ENCODE measurements at places on chromosomes 11 and 22.

DNA sequence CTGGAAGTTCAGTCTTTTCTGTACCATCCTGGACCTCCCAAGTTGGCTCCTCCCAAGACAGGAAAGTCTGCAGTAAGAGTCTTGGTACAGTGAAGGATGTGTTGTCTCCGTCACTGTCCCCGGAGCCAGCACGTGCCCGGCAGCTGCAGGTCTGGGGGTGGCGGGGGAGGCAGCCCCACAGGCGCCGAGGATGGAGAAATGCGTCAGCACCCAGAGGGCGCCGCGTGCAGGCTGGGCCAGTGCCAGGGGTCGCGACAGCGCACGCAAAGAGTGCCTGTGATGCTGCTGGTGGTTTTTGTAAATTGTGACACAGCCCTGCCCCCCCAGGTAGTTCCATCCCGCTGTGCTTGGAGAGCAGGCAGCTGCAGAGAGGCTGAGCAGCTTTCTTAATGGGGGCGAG is 1200.5 kb downstream of the BRD1 start:
- DNase-seq = no peak

DNA sequence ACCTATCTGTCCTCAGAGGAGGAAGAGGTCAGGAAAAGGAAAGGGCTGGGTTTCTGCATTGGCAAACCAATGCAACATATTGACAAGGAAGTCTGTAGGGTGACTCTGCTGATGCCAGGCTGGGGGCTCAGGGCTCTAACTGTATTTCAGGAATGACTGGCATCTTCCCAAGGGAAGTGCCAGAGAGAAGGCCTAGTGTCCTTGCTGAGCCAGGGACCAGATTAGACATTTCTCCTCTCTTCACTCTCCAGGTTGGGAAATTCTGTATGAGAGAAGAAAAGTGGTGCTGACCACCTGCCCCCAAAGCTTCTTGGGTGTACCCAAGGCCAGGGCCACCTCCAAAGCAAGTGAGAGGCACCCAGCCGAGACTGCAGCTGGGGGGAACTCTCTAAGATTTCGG is 27.2 kb downstream of the GRIK4 start:
- DNase-seq = no peak

- no peak for DNase-seq
Observed at GRCh38 chr11:94536386-94536785, 7.3 kb upstream of the FUT4 start.

DNA sequence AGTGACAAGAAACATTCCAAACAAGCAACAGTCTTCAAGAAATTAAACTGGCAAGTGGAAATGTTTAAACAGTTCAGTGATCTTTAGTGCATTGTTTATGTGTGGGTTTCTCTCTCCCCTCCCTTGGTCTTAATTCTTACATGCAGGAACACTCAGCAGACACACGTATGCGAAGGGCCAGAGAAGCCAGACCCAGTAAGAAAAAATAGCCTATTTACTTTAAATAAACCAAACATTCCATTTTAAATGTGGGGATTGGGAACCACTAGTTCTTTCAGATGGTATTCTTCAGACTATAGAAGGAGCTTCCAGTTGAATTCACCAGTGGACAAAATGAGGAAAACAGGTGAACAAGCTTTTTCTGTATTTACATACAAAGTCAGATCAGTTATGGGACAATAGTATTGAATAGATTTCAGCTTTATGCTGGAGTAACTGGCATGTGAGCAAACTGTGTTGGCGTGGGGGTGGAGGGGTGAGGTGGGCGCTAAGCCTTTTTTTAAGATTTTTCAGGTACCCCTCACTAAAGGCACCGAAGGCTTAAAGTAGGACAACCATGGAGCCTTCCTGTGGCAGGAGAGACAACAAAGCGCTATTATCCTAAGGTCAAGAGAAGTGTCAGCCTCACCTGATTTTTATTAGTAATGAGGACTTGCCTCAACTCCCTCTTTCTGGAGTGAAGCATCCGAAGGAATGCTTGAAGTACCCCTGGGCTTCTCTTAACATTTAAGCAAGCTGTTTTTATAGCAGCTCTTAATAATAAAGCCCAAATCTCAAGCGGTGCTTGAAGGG is 6.0 kb downstream of the MALAT1 start:
- no peak for DNase-seq

- no peak for DNase-seq
Observed at GRCh38 chr11:72162891-72163492, 27.5 kb downstream of the FOLR3 start.

DNA sequence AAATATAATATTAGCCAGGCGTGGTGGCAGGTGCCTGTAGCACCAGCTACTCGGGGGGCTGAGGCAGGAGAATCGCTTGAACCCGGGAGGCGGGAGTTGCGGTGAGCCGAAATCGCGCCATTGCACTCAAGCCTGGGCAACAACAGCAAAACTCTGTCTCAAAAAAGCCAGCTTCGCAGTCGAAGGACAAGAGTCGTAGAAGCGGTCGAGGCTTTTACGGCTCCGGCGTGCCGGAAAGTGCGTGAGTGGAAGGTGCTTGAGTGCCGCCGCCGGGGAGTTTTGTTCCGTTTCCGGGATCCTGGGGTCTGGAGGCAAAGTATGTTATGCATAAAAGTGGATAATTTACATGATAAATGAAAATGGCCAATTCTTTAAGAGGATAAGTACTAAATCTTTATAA is 43.6 kb downstream of the SYN3 start:
- DNase-seq = no peak

DNA sequence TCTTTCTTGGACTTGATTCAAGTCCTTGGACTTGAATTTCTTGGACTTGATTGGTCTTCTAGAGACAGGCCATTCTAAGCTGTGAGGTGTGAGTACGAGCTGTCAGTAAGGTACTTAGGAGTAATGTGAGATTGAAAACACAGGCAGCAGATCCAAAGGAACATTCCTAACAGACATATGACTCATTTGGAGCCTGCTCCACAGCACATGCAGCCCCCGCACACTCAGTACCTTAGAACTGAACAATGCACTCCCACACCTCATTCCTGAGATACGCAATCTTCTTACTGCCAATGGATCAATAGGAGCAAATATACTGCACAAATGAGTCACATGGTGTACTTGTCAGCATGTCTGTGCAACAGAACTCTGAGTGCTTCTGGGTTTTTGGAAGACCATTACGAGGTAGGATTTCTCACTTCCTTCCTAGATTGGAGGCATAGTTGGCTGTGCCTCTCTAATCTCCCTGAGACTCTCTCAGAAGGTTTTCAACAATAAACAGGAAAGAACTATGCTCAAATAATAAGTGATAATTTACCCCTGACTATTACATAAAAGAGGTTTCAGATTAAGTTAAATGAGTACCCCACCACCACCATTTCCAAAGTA is 243.1 kb downstream of the KCNA4 start:
- no peak for DNase-seq

DNA sequence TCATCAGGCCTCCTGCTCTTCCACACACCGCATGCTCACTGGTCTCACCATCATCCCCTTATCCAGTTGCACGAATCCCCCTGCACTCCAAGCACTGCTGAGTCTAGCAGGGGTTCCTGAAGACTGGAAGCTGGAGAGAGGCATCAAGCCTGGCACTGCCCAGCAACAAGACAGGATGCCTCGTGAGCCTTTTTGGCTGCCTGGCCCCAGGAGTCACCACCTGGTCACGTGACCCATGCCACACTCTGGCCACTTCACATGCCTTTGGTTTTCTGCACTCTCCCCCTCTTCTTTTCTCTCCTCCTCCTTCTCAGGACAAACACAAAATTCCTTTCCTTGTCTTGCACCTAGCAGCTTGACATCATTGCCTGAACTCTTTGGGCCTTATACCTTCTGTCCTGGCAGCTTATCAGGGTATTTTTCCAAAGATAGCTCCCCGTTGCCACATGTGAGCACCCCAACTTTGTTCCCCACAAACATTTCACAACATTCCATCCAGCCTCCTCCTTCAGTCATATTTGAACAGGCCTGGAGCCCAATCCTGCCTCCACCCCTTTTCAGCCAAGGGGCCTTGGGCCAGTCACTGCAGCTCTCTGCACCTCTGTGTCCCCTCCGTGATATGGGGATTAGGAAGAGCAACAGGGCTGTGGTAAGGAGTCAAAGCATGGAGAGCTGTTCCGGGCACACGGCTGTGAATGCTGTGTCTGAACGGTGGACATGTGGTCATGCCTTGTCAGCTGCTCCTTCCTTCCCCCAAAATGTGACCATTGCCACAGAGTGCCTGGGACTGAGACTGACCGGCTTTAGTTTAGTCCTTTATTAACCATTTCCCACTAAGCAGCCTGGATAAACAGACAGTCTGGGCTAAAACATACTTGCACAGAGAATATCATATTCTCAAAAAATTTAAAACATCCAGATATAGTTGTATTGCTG is 2.8 kb upstream of the PACSIN2 start:
- DNase-seq = no peak

- no peak for DNase-seq
Observed at GRCh38 chr11:15884777-15885540, 471.4 kb downstream of the SOX6 start.

- DNase-seq = no peak
Observed at GRCh38 chr11:43681401-43681942, 934 bp downstream of the HSD17B12 start.

DNA sequence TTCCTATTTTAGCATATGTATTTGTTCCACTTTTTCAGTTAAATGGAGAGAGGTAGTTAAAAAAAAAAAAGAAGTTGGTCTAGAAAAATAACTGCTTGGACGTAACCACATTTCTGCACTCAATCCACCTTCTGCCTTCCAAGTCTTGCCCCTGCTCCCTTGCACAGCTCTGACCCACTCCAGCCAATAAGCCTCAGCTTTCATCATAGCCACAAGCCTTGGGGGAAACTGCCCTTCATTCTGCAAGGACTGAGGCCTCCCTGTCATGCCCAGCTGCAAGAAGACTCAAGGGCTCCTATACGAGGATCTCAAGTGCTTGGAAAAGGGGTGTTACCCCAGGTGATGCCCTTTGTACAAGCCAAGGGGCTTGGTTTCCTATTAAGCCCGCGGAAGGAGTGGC is 36.0 kb upstream of the OAF start:
- no peak for DNase-seq

DNA sequence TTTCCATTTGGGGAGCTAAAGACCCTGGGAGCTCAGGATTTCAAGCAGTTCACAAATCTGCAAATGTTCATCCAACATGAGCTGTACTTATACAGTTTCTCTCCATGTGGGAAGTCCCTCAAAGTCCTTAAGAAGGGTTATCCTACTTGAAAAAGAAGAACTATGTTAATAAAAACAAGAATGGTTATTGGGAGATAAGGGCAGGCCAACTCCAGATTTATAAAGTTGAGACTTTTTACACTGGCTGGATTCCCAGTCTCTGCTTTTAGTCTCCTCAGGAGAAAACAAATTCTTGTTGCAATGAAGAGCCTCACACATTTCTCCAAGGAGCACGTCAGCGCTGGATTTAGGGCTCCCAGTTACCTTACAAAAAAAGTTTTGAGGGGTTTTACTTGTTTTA is 34.2 kb upstream of the CTTN start:
- no peak for DNase-seq

GRCh38 chr22:11605468-11605981 is 3922.5 kb upstream of the OR11H1 start:
- no peak for DNase-seq

GRCh38 chr22:40215266-40215665 is 37.5 kb downstream of the TNRC6B start:
- no peak for DNase-seq

DNA sequence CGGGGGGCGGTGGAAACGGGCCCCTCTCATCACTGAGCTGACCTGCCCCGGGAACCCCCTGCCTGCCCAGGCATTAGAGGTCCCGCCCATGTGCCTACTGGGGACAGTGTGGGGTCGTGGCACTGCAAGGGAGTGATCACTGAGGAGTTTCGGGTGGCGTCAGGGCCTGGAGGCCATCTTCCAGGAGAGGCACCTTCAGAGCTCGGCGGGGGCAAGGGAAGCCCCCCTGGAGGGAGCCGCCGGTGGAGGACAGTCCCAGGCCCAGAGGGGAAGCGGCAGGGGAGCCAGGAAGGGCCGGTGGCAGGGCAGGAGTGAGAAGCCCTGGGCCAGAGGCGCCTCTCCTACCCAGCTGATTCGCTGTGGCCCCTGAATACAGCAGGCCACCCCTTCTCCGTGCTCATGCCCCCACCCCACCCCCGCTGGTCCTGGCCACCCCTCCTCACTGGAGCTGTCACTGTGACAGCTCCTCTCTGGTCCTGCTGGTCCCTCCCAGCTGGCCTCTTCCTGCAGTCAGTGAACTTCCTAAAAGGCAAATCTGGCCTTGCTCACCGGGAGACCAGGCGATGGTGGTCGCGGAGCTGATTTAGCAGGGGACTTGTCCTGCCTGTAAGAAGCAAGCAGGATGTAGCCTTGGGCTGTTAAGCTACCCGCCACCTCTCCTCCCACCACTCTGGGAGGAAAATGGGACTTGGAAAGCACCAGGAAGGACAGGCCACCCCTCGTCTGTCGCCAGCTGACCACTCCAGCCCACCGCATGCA is 2.0 kb upstream of the MAPK11 start:
- DNase-seq = no peak

DNA sequence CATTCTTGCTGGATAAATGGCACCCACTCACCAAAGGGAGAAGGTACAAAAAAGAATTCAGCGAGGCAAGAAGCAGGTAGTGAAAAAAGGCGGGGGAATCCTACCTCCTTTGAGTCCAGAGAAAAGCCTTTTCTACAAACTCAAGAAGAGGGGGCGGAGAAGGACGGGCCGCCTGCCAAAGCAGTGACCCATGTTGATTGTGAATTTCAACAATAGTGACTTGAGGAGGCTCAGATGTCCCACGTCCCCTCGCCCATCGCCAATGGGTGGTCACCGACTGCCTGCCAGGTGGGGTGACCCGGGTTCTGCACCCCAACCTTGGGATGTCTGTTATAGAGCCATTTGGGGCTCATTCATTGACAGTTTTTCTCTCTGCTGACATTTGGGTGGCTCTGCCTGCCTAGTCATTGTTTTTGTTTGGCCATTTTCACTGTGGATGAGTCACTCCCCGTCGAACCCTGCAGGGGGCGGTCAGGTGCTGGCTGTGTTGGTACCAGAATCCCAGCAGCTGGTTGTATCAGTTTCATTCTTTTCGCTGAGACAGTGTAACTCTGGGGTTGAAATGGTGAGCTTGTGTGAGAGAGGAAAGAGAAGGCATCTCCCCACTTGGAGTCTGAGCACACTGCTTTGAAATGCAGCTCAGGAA is 163.4 kb upstream of the NCAM1 start:
- DNase-seq = no peak

- no peak for DNase-seq
Observed at GRCh38 chr11:36620246-36620645, 22.2 kb upstream of the RAG2 start.

- DNase-seq = no peak
Observed at GRCh38 chr22:38270091-38270992, 2.5 kb downstream of the TMEM184B start.

- no peak for DNase-seq
Observed at GRCh38 chr11:122423273-122423672, 232.2 kb upstream of the UBASH3B start.

DNA sequence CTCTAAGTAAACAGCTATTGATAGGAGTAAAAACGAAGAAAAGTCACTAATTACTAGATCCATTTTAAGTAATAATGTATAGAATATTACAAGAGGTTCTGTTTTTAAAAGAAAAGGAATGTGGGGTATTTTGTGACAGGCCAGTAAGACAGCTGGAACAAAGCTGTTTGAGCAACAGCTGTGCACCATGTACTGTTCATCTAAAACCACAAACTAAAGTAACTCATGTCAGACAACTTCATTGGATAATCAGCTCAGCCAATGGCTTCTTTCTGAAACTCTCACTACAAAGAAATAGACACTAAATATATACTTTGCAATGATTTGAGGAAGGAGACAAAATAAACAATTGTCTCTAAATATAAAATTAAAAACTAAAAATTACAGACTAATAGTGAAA is 16.1 kb downstream of the RRAS2 start:
- DNase-seq = no peak

- no peak for DNase-seq
Observed at GRCh38 chr11:129265125-129265788, 73.1 kb upstream of the ARHGAP32 start.

GRCh38 chr11:107744736-107745135 is 32.9 kb upstream of the SLN start:
- no peak for DNase-seq

All from stimulated activated CD8-positive, alpha-beta memory T cell treated with anti-CD3 and anti-CD28 coated beads, Interleukin-15, amount 100 ng/mL, for 24 hours (primary cell).